ENCODE measurements at places on chromosomes 12 and 14.

DNA sequence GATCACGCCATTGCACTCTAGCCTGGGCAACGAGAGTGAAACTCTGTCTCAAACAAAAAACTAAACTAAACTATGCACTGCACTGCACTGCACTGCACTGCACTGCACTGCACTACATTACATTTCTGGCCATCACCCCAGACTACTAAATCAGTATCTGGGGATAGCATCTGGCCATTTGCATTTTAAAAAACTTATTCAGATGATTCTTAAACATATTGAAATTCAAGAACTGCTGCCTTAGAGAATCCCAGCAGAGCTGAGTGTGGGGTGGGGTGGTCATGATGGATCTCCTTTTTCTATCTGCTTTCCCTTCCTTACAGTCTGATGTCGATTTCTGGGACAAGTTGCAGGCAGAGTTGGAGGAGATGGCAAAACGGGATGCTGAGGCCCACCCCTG is 13.6 kb downstream of the PEX5 start:
- no peak for DNase-seq

DNA sequence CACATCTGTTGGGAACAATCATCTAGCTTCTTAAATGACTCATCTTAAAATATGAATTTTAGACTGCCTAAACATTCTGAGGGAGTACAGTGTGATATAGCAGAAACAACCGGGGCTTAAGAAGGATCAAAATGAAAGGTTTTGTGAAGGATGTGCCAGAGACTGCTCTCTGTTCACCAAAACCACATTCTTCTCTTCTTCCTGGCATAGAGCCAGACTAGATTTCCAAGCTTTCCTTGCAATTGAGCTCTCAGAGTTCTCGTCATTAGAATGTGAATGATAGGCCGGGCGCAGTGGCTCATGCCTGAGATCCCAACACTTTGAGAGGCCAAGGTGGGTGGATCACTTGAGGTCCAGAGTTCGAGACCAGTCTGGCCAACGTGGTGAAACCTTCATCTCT is 94.5 kb downstream of the LRRIQ1 start:
- no peak for DNase-seq

DNA sequence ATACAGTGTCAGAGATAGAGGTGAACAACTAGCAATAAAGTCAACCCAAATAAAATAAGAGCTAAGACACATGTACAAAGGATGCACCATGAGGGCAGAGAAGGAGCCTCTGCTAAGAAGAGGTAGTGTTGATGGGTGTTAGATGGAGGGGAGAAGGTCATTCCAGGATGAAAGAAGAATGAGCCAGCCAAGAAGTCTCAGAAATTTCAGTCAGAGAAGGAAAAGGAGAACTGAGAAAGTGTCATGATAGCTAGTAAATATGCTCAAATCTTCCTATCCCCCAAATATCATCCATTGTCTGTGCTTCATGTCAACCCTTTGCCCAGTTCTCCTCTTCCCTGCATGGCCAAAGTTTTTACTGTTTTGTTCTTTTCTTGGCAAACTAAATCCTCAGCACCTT is 225.2 kb upstream of the BTG1 start:
- DNase-seq: no peak

- peak; percentile 11 for DNase-seq
Measured at GRCh38 chr14:100221533-100222223, 17.3 kb upstream of the YY1 start.

GRCh38 chr12:13536219-13536910 is 339.8 kb downstream of the EMP1 start:
- no peak for DNase-seq

DNA sequence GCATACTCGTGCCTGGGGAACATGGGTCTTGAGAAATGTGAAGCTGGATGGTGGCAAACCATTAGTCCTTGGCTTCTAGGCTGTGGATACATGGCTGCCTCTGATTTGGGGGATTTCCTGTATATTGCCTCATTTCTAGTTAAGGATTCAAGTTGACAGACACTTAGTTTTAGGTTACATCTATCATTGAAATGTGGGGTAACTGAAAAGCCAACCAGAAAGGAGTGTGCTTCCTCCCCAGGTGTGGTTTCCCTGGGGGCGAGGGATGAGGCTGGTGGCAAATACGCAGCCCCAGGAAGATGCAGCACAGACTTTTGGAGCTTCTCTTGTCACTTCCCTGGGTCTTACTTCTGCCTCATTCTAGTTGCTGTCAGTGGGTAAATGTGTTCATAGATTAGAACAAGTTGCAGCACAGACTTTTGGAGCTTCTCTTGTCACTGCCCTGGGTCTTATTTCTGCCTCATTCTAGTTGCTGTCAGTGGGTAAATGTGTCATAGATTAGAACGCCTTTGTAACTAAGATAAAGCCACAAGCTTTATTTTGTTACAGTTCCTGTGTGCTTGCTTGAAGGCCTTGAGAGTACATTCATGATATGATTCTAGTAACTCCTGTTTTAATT is 85.1 kb downstream of the BORCS5 start:
- no peak for DNase-seq

DNA sequence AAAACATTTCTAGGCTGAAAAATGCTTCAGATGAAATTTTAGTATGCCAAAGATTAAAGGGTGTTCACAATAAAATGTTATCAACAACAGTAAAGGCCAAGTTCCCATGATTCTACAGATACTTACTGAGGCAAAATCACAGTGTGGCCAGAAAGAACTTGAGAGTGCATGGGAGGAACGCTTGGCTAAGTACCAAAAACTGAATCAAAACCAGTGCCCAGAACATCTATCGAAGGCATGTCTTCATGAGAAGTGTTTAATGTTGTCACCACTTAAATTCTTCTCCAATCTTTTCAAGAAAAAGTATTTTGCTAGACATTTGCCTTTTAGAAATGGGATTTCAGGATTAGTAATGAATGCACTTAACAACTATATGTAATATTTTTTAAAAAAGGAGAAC is 41.5 kb downstream of the KIF21A start:
- no peak for DNase-seq

DNA sequence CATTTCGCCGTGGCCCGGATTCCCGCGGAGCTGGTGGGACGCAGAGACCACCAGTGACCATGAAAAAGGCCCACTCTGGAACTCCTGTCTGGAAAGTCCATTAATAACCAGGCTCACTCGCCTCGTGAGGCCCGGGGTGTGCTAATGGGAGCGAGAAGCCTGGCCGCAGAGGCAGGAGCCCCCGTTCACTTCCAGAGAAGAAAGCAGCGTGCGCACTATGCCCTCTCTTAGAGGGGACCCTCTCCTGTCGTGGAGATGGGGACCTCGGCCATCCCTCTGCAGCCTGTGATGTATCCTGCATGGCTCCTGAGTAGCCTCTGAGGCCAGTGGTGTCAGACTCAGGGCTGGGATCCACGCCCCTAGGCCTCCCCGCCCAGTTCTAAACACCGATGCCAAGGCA is 134.1 kb upstream of the VRK1 start:
- DNase-seq: no peak

GRCh38 chr14:79842270-79842669 is 369.0 kb downstream of the DIO2 start:
- DNase-seq: no peak

DNA sequence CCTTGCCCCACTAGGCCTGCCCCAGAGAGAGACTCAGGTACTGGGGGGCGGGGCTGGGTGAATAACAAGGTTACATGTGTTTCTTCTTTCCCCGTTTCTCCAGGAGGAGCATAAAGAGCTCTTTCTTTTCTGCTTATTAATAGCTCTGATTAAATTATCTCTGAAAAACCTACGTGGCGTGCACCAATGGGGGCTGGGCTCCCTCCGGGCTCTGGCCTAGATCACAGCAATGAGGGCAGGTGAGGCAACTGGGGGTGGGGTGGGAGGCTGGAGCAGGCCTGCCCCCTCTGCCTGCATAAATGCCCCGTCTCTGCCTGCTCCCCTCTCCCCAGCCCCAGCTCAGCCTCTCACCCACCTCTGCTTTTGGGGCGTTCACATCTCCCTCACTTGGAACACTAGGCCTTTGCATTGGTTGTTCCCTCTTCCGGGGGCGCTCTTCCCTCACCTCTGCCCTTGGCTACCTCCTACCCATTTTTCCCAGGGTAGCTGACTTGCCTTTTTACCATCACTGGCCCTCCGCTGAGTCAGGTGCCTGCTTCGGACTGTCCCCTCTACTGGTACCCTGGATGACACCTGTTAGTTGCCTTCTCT is 4.1 kb upstream of the FAM222A start:
- no peak for DNase-seq

GRCh38 chr12:46380881-46381280 is 8.3 kb upstream of the SLC38A2 start:
- DNase-seq: no peak

DNA sequence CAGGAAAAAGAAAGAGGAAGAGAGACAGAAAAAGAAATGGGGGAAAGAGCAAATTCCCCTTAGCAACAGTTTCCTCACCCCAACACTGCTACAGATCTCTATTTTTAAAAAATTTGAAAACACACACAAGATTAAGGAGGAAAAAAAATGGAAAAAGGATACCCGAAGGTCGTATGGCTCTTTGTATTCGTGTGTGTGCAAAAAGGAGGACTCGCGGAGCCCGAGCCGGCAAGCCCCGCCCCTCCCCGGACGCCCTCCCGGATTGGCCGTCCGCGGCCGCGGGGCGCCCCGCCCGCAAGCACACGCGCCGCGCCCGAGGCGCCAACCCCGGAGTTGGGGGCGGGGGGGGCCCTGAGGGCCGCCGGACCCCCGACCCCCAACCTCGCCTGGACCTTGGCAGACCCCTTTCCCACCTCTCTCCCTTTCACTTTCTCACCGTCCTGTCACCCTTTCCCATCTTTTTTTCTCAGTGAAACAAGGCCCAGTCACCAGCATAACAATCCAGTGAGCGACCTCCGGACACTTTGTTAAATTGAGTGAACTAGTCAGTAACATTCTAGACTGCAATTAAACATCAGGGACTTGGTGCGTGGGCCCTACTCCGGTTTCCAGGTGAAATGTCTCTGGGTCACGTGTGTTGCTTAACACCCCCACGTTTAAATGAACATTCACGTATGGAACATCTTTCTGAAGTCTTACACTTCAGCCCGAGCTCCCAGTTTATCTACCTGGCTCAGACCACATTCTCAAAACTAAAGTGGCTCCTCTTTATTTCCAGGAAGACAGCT is at the start of gene C14orf93:
Gene C14orf93 (minus strand): TSS at position 205 of the 788 bp plus-strand sequence. CDS start 11,120 bp downstream, outside the sequence.
- DNase-seq: peak; percentile 59

DNA sequence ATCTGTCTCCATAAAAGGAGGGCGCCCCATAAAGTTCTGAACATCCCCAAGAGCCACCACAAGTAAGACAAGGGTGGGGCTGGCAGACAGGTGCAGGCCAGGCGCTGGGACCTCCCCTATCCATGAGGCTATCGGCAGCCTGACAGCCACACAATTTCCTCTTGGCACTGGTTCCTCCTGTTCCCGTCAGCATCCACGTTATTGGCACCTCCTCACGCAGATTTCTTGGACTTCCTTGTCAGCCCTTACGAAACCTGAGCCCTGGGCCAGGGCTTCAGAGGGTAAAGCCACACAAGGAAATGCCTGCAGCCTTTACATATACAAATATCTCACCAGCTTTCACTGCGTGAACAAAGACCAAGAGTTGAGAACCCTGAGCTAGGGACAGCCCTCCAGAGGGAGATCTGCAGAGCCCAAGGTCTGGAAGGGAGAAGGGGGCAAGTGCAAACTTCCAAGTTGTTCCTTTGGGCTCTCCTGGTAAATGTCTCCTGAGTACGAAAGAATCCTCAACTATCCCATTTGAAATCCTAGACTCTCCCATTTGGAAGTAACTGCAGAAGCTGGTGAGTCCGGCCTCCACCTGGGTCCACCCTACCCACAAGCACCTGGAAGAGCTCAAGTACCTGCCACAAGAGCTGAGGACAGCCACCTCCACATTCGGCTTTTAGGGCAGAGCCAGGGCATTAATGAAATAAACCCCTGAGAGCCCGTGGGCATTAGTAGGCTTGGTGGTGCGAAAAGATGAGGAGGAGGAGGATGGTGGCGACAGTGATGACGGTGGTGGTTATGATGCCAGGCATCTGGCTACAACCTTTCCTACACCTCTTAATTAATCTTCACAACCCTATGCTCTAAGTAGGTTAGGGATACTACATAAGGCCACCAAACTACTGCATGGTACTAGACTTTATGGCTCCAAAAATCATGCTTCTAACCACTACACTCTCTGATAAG is 5.5 kb upstream of the TC2N start:
- DNase-seq: peak; percentile 40

GRCh38 chr12:6646276-6647082 is 753 bp downstream of the ACRBP start:
- no peak for DNase-seq

GRCh38 chr12:14921218-14921617 is 17.1 kb downstream of the ERP27 start:
- no peak for DNase-seq

DNA sequence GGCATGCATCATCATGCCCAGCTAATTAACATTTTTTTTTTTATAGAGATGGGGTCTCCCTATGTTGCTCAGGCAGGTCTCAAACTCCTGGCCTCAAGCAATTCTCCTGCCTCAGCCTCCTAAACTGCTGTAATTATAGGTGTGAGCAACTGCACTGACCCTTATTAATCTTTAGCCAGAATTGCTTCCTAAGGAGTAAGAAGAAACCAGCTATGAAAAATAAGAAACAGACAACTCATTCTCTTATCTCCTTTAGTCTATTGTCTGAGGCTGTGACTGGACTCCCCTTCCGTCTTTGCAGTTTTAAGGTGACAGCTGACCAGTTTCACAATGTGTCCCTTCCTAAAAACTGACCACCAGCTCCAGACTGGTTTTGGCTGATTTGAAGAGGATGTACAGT is 52.4 kb downstream of the EMP1 start:
- DNase-seq: no peak

DNA sequence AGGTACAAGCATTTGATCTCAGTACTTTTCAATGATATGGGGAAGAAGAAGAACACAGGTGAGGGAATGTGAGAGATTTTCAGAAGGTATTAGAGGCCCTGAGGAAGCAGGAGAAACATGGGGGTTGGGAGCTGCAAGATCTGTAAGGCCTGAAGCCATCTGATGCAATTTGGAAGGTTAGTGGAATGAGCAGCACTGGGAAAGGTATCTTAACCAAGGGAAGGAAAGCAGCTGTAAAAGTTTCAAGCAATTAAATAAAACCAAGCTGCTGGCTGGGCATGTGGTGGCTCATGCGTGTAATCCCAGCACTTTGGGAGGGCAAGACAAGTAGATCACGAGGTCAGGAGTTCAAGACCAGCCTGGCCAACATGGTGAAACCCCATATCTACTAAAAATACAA is 104.4 kb upstream of the PARP11 start:
- DNase-seq: no peak

GRCh38 chr12:59834659-59835474 is 239.0 kb downstream of the SLC16A7 start:
- DNase-seq: no peak

DNA sequence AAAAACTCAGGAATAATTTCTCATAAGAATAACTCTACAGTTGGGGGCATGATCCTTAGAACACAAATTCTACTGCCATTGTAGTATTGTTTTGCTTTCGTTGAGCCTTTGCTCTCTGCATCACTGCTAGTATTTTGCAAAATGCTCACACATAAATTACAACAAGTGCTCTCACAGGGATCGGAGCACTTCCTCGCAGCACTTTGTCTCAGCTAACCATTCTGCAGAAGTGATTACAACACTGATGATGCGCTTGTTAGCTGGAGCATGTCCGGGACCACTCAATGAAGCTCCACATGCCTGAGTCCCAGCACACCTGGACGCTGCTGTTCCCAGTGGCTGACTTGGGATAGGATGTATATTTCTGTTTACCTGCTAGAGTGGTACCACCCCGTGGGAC is 31.6 kb downstream of the MOAP1 start:
- DNase-seq: no peak

GRCh38 chr14:68759017-68759560 is 33.8 kb downstream of the ZFP36L1 start:
- DNase-seq: no peak

All from activated CD4-positive, CD25-positive, alpha-beta regulatory T cell (primary cell).